Epithelial cell of prostate (primary cell): ENCODE measurements at places on chromosomes 3 and 15.

DNA sequence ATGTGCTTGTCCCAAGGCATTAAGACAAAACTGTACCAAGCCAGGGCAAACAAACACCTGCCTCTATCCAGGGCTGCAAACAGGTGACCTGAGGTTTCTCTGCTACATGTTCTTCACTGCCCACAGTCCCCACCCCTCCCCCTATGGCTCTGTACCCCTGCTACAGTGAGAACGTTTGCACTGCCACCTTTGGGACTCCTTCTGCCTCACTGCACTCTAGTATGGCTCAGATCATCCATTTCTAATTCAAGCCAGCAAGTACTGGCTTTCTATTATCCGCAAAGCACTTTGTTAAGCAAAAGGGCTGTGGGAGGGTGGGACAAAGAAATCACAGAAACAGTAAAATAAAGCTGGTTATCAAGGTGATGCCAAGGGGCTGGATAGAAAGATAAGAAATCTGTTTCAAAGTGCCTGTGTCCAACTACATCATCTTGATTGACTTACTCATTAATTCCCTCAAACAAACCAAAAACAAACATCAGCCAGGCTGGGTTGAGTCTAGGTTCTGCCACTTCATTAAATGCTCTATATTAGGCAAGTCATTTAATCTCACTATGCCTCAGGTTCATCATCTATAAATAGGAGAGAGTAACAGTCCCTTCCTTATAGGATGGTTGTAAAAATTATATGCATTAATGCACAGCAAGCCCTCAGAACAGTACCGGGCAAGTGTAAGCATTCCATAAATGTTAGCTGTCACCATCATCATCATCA, 95.3 kb downstream of the PDZRN3 start:
- DNase-seq: no peak

- no peak for DNase-seq
Measured at GRCh38 chr3:176840641-176841286, 356.5 kb downstream of the TBL1XR1 start.

DNA sequence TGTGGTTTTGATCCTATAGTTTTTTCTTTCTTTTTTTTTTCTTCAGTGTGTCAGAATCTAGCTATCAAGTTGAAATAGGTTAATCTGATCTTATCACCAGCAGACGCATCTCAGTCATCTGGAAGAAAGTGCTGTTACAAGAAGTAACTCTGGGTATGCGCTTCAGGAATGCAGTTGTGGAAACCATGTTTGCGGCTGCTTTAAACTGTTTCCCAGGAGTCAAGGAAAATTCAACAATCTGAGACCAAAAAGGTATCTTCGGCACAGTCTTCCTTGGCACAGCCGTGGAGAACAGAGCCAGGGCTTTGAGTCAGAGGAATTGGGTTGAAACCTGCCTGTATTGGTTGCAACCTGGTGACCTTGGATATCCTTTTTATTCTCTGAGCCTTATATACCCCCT, 59.9 kb downstream of the CD47 start:
- no peak for DNase-seq

GRCh38 chr15:60563539-60564404, 84.8 kb upstream of the ICE2 start:
- DNase-seq: no peak

GRCh38 chr15:65115542-65115941, 542 bp upstream of the UBAP1L start:
- DNase-seq: no peak

DNA sequence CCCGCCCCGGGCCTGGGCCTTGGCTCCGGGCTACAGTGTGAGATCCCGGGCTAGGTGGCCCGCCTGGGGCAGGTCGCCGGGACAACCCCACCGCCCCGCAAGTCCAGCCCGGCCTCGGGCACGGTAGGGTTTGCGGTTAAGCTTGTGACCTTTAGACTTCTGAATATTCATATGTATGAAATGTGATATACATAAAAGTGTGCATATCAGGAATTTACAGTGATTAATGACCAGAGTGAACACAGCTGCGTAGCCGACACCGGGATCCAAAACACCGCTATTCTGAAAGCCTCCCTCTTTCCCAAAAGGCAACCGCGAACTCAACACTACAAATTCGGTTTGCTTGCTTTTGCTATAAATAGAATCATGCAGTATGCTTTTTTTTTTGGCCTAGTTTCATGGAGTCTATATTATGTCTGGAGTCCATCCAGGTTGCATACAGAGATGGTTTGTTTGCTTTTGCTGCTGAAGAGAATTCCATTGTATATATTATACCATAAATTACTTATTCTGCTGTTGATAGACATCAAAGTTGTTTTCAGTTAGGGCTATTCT, 636 bp upstream of the SNRPA1 start:
- no peak for DNase-seq
